SK-N-DZ (cell line): ENCODE measurements at places on chromosomes 1 and 21.
A peak's percentile ranks its signal among the peaks of the same experiment; 100 is the strongest.

GRCh38 chr1:169022648-169023047 is 83.8 kb upstream of the ATP1B1 start:
- no peak for DNase-seq

- peak; percentile 19 for DNase-seq
Measured at GRCh38 chr1:96596226-96596922, 125.2 kb upstream of the PTBP2 start.

GRCh38 chr1:217897100-217897499 is 266.0 kb downstream of the SPATA17 start:
- no peak for DNase-seq

- DNase-seq, result no peak
Measured at GRCh38 chr1:12340544-12340930, 110.7 kb downstream of the VPS13D start.

DNA sequence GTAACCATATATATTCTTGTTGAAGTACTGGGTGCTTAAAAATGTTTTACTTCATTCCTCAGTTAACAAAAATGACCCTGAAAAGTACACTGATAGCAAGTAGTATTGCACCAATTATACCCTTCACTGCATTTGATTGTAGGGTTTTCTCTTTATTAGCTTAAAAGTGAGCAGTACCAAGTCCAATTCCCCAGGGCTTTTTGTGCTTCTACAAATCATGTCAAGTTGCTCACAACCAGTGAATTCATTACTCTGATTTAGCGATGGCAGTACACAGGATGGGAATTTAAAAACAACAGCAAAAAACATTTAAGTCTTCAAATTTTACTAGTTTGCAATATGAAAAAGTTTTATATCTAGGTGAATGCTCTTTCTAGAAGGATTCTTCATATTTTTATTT is 436.4 kb downstream of the PTBP2 start:
- no peak for DNase-seq

DNA sequence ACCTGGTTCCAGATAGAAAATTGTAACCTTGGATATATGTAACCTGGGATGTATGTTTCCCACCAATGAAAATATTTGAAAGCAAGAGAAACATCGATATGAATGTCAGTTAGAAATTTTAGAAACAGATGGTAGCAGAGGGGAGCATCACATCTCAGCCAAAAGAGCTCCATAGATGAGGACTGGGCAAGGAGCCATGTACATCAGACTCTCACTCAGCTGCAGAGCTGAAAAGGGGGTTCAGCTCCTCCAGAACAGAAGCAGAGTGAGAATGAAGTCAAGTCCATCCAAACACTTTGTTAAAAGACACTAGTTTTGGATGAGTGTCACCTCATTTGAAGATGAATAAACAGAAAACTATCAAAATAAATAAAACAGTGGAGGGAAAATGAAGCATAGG is 202.4 kb downstream of the HMCN1 start:
- DNase-seq, result no peak

- DNase-seq, result peak; percentile 81
Measured at GRCh38 chr1:168613691-168614231, 37.4 kb downstream of the XCL1 start.

DNA sequence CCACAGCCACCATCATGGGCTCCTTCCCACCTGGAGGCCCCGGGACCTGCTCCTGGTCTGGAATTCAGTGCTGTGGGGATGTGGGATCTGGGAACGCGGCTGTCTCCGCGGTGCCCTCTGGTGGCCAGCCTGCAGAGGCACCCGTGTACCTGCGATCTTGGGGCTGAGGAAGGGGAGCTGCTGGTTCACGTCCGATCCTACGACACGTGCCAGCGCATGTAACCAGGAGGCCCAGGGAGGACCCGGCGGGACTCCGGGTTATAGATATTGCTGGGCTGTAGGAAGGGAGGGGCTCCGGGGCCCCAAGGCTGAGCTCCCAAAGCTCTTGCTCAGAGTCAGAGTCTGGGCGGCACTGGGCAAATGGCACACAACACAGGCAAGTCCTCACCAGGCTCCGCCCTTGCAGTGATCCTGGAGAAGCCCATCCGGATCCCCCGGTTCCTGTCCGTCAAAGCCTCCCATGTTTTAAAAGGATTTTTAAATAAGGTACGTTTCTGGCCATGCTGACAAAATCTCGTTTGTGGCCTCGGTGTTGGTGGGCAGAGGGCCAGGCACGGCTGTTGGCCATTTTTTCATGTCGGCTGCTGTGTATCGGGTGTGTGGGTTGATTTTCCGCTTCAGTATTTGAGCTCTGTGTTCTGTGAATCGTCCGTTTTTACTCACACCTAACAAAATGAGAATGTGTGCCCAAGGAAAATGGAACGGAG is 20.1 kb downstream of the FAAP20 start:
- peak; percentile 58 for DNase-seq

DNA sequence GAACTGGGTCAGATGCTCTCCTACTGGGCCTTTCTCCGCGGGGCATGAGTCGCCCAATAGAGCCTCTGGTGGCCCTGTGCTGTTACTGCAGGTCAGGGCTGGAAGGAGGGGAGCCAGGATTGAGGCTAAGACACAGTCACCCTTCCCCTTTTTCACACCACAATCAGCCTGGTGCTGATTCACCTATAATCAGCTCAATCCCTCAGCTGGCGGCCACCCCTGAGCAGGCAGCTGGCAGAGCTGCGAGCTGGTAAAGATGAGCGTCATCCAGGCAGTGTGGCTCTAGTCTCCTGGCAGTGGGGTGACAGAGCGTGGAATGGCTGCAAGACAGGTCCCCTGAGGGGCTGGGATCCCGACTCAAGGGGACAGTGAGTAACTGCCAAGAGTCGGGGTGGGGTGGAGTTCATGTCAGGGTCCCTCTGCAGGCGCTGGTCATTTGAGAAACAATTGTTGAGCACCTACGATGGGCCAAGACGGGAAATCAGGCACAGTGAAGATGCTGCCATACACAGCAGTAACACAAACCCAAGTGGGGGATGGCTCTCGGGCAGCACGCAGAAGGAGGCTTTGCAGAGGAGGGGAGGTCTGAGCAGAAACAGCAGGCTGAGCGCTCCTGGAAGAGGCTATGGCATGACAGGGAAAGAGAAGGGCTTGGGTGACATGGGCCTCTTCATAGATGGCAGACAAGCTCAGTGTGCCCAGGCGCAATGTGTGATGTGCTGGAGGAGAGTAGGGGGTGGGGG is 21.8 kb downstream of the ATF3 start:
- peak; percentile 69 for DNase-seq

DNA sequence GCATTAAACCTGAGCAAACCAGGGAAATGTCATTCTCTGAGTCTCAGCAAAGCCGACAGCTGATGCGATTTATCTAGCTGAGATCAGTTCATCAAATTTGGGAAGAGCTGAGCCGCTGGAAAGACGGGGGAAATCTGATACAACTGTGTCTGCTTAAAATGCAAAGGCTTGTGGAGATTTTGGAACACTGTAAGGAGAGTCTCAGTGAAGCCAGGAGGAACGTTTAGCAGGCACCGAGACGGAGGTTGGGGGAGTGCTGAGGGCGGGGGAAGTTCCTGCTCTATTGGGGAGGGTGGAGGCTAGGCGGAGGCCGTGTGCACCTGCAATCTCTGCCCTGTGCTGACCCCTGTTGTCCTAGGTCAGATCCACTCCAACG is 143.2 kb upstream of the CSF3R start:
- DNase-seq, result peak; percentile 61
